ENCODE measurements at places on chromosomes 13 and 19.

- peak; percentile 18 for DNase-seq
Observed at GRCh38 chr13:24680258-24680920, at the start of gene ATP12A. TSS of gene ATP12A (plus strand) at chr13:24680408. CDS start at chr13:24680744, 336 bp downstream.

DNA sequence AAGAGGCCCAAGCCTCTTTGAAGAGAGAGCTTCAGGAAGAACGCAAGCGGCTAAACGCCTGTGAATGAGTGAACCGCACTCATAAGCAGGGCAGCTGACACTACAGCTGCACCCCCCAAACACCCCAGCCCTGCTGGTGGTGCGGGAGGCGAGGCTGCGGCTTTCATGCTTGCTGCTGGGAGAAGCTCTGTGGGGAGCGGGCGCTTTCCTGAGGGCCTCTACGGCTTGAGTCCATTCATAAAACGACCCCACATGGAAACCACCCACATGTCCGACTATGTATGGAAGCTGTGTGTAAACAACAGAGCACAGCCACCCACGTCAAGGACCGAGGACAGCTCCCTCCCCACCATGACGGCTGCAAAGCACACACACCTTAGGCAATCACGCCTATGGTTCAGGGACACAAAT is 5.5 kb downstream of the AP3D1 start:
- DNase-seq: no peak

- no peak for DNase-seq
Observed at GRCh38 chr19:850221-850978, 1.7 kb upstream of the ELANE start.

GRCh38 chr19:39350156-39350555 is 7.9 kb downstream of the SAMD4B start:
- no peak for DNase-seq

GRCh38 chr13:43981091-43981490 is 101.4 kb downstream of the LACC1 start:
- DNase-seq: no peak

DNA sequence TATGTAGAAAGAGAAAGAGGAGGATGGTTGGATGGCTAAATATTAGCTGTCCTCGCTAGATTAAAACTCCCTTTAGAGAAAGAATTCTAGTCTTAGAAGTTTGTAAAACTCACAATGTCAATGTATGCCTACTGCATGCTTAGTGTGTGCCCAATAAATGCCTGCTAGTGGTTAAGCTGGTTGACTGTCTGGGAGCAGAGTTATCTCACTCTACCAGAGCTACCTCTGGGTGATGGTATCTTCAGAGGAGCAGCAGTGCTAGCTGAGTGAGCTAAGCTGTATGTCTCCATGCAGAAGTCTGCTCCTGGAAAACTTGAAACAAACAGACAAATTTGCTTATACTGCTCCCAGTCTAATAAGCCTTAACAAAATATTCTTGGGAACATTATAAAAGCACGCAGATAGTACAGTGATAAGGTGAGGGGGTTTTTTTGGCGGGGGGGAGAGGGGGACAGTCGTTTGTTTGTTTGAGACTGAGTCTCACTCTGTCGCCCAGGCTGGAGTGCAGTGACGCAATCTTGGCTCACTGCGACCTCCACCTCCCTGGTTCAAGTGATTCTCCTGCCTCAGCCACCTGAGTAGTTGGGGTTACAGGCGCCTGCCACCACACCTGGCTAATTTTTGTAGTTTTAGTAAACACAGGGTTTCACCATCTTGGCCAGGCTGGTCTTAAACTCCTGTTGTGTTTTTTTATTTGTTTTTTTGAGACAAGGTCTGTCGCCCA is 202.8 kb upstream of the TSC22D1 start:
- no peak for DNase-seq

GRCh38 chr13:76894401-76895110 is 8.4 kb upstream of the KCTD12 start:
- DNase-seq: no peak

DNA sequence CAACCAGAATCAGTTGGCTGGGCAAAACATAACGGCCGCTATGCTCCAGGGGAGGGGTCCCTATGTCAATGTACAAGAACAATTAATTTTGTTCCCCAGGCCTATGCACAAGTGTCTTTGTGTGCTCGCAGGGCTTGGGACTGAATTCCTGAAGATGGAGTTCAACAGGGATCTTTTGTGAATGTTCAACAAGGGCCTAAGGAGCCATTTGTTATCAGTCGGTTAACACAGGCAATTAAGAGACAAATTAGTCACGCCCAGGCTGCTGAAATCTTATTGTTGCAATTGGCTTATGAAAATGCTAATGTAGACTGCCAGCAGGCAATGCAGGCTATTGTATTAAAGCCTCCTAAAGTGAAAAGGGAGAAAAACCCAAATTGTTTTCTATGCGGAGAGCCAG is 117.5 kb downstream of the ZNF429 start:
- DNase-seq: no peak

GRCh38 chr13:24220086-24220703 is 59.7 kb downstream of the SPATA13 start:
- peak; percentile 44 for DNase-seq

DNA sequence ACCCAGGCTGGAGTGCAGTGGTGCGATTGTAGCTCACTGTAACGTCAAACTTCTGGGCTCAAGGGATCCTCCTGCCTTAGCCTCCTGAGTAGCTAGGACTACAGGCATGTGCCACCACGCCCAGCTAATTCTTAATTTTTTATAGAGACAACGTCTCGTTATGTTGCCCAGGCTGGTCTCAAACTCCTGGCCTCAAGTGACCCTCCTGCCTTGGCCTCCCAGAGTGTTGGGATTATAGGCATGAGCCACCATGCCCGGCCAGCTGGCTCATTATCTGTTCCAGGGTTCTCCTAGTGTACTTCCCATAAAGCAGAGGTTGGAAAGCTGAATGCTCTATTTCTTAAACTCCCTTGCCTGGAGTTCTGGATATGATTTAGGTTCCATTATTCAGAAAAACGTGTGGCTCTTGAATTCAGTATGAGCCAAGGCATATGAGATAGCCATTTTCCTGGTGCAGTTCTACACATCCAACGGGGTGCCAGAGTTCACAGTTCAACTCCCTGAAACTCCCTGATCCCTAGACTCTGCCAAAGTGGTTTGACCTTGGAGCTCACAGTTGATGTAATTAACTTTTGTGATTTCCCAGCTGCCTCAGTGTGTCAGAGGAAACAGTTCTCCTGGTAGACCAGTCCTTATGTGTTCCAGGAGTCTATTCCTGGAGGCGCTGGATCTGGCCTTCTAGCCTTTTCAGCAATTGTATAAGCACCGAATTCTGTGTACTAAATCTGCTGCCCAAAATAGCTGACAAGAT is 21.6 kb downstream of the GPR183 start:
- DNase-seq: no peak

GRCh38 chr19:32289566-32290210 is 55.7 kb upstream of the ZNF507 start:
- no peak for DNase-seq

GRCh38 chr19:45442778-45443461 is 19.2 kb upstream of the ERCC1 start:
- DNase-seq: no peak

DNA sequence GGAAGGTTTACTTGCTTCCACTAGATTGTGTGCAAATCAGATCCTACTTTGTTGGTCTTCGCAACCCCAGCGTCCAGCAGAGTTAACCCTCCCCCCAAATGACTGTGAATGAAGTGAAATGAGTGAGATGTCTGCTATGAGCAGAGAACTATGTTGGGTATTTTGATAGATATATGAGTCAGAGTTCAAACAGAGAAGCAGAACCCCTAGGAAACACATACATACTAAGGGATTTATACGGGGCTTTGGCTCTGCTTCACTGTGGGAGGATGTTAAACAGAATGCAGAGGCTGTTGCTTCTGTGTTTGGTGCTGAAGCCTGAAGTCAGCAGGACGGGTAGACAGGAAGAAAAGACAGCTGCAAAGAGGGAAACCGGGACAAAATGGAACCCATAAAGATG is 197.0 kb downstream of the MZT1 start:
- DNase-seq: no peak

DNA sequence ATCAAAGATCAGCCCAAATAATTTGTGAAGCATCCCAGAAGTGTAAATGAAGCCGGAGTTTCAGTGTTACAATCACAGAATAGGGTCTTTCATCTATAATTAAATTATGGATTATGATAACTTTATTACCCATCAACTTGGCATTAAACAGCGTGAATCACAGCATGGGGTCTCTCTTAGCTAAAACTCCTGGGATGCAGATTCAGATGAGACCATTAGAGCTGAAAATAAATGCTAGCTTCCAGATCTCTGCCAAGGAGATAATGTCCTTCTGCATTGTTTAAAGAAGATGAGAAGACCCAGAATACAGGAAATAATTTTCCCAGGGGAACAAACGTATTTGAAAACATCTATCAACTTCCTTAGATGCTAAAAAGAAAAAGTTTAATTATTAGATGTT is 546.0 kb upstream of the PCDH9 start:
- DNase-seq: no peak

DNA sequence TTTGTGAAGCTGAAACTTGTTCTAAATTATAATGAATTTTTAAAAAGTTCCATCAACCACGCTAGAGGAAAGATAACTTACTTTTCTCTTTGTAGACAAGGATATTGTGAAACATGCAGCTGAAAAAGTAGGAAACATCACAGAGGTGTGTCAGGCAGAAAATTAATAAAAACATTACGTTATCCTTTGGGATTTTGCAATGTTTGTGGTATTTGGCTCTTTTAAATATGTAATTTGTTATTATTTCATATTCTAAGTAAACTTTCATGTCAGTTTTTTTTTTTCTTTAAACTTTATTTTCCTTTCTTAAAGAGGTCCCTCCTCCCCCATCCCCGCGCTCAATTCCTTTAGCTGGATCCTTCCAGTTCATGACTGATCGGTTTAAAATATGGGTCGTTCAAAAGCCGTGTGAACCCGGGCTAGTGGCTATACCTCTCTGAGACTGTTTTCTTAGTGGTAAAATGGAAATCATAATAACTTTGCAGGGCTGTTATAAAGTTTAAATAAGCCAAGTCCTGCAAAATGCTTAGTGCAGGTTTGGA is 740 bp upstream of the CCDC61 start:
- DNase-seq: no peak

DNA sequence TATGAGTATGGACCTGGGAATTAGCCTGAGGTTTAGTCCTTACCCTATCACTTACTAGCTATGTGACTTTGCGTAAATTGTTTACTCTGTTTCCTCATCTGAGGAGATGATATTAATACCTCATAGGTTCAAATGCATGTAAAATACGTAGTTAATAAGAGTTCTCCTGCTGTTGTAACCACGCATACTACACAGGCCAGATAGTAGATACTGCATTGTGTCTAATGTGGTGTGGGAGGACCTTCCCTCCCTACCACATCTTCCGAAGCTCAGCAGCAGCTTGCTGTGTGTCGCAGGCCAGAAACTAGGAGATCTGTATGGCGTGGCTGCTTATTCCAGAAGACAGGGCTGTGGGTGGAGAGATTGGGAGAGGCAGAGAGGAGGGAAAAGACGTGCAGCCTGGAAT is 23.0 kb downstream of the GTF2F2 start:
- no peak for DNase-seq

GRCh38 chr13:48161530-48162179 is 66.8 kb upstream of the MED4 start:
- DNase-seq: no peak

GRCh38 chr19:45005787-45006186 is 4.5 kb downstream of the RELB start:
- DNase-seq: no peak

DNA sequence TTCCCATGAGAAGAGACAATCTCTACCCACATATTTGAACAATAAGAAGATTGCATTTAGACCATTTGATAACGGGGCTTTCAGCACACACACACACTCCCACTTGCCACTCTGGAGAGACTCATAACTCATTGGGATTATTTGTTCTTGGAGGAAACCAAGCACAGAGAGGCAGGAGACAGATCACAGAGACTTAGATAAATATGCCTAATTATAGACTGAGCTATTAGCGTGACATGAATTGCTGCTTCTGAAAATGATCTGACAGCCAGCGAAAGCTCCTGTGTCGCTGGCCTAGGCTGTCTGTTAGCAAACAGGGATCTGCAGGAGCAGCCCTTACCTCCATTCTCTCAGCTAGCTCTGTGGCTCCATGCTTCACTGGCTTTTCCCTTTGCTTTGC is 111.4 kb downstream of the CCNA1 start:
- no peak for DNase-seq

DNA sequence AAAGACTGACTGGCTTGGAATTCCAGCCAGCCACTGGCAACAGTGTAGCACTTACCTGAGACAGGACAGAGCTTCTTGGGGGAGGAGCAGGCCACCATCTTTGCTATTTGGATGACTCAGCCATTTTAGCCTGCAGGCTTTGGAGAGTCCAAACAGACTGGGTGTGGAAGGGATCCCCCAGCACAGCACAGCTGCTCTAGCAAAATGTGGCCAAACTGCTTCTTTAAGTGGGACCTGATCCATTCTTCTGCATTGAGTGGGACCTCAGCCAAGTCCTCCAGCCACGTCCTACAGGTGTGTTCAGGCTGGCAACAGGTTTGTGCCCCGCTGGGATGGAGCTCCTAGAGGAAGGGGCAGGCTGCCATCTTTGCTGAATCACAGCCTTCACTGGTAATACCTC is 80.0 kb downstream of the NDFIP2 start:
- DNase-seq: no peak

- no peak for DNase-seq
Observed at GRCh38 chr19:41324921-41325639, 15.1 kb downstream of the CCDC97 start.

- DNase-seq: no peak
Observed at GRCh38 chr13:52845766-52846566, 2.5 kb downstream of the PCDH8 start.

GRCh38 chr19:5086230-5086629 is 117.3 kb downstream of the KDM4B start:
- DNase-seq: no peak

DNA sequence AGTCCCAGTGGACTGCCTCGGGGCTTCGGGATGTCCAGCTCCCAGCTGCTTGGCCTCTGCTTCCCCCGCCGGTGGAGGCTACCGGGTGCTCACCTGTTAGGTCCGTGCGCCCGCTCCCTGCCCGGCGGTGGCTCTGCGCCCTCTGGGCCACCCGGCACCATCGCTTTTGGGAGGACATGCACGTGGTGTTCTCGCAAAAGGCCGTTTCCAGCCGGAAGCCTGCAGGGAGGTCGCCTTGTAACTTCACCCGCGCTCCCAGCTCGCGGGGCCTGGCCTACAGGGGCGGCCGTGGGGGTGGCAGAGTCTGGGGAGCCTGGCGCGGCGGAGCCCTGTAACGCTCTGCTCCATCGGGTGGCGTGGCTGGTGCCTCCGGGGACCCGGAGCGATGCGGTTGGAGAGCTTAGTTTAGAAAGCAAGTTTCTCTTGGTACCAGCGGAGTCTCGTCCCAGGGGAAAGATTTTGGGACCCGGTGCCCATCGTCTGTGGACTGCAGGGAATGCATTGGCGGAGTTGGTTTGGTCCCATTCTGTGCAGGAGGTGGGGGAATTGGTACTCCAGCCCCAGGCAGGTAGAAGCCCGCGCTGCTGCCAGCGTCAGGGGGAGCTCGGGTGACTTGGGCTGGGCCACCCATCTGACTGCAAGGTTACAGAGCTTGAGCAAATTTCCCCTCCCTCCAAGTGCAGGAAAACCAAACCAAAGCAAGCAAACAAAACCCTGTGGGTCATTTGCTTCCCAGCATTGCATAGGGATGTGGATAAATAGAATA is 673 bp downstream of the SPATA13 start:
- peak; percentile 28 for DNase-seq

- DNase-seq: no peak
Observed at GRCh38 chr13:41398494-41399170, 58.7 kb upstream of the RGCC start.

GRCh38 chr13:24232474-24232873 is 72.0 kb downstream of the SPATA13 start:
- DNase-seq: no peak

GRCh38 chr19:17328517-17329365 is 5.9 kb downstream of the ANO8 start:
- DNase-seq: peak; percentile 57

GRCh38 chr19:56705939-56706338 is 34.4 kb upstream of the ZNF835 start:
- DNase-seq: no peak

Data from stimulated activated CD4-positive, alpha-beta T cell treated with anti-CD3 and anti-CD28 coated beads, Interleukin-2, amount 100 ng/mL, for 4 hours (primary cell).